CD4-positive, alpha-beta T cell treated with Interleukin-10 for 1 hour (primary cell): ENCODE measurements at places on chromosomes 4 and X.
A peak's percentile ranks its signal among the peaks of the same experiment; 100 is the strongest.

GRCh38 chr4:86892636-86892960, 376 bp upstream of the C4orf36 start:
- DNase-seq = no peak

DNA sequence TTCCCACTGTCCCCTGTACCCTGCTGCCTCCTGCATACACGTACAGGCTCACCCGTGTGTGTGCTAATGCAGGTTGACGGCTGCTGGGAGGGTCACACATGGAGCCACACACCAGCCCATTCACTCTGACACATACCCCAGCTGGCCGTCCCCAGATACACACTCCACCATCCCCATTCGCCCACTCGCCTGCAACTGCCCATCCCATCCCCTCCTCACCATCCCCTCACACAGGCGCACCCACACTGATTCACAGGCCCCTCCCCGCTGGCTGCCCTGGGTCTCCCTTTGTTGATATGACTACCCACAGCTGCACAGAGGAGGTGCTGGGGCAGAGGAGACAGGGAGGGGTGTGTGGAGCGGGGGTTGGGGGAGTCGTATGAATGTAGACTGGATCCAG, 25.7 kb downstream of the PJA1 start:
- DNase-seq = no peak

DNA sequence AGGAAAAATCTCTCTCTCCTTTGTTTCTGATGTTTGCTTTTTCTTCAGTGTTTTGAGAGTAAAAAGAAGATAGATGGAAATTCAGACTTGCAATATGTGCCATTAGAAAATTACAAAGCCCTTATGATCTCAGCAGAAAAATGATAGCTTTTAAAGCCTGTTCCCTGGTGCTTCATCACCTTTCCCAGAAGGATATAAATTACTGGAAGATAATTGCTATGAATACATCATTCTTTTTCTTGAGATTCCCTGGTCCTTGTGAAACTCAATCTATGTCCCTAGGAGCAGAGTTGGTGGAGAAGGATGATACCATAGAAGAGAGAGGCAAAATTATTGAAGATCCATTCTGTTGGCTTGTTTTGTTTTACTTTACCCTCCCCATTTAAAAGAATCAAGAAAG, 86.5 kb downstream of the GLRA3 start:
- DNase-seq = no peak

GRCh38 chrX:24999511-24999910, 16.3 kb downstream of the ARX start:
- no peak for DNase-seq

DNA sequence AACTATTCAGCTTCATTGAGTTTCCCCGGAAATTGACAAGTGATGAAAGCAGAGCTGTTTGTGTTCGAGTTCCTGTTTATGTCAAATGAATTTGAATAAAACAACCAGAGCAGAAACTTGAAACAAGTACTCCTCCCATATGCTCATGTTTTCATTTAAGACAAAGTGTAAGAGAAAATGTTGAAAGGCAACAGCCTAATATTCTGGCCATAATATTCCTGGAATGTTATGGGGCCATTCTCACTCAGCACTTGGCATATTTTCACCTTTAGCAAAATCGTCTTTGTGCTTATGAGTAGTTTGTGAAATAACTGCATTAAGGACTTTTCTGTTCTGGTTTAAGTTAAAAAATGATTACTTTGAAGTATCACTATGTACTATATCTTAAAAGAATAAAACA, 276.0 kb upstream of the FAT1 start:
- DNase-seq = no peak

DNA sequence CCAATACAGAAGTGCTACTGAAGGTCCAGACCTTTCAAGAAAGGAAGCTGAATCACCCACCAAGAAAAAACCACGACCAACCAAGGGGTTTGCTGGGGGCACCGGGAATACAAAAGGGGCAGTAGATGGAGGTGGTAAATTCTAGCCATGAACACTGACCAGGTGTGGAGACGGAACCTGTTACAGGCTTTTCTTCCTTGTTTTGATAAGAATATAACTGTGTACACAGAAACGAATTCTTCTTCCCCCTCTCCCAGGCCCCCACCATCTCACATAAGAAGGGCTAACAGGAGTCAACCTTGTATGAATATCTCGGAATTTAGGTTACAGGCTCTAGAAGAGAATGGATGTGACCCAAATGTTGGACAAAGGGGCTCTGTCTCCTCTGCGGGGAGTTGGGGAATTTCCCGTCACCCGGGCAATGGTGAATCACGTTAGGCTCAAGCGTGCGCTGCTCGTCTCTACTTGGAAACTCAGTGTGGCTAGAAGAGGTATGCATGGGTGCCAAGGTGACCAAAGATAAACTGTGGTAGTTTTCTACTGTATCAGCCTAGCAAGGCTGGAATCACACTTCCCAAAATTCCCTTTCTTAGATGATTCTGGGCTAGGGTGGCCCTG, 87.0 kb downstream of the AFAP1 start:
- DNase-seq = peak; percentile 40

- DNase-seq = no peak
Measured at GRCh38 chrX:46587753-46588171, 14.2 kb downstream of the CHST7 start.

GRCh38 chr4:20778896-20779295, 78.6 kb downstream of the PACRGL start:
- DNase-seq = no peak

DNA sequence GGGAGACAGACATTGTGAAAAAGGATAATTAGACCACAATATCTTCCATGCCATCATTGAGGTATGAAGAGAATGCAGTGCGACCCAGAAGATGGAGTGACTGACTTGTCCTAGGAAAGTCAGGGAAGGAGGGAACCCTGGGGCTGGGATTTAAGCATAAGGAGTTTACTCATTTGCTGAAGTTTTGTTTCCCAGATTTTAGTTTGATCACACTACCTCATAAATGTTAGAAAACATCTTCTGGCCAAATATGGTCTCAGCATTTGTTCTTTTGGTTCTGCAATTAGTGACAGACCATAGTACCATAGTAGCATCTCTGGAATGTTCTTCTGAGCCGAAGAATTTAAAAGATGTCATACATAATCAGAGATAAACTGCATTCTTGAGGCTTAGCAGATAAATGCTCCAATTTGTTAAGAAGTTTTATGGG, 96.5 kb upstream of the PGRMC2 start:
- DNase-seq = no peak

GRCh38 chr4:24002330-24002966, 112.6 kb upstream of the PPARGC1A start:
- DNase-seq = no peak

- peak; percentile 83 for DNase-seq
Measured at GRCh38 chr4:83282049-83282535, 2.5 kb downstream of the COQ2 start.

- DNase-seq = no peak
Measured at GRCh38 chr4:1523033-1523432, 116.8 kb upstream of the NKX1-1 start.

DNA sequence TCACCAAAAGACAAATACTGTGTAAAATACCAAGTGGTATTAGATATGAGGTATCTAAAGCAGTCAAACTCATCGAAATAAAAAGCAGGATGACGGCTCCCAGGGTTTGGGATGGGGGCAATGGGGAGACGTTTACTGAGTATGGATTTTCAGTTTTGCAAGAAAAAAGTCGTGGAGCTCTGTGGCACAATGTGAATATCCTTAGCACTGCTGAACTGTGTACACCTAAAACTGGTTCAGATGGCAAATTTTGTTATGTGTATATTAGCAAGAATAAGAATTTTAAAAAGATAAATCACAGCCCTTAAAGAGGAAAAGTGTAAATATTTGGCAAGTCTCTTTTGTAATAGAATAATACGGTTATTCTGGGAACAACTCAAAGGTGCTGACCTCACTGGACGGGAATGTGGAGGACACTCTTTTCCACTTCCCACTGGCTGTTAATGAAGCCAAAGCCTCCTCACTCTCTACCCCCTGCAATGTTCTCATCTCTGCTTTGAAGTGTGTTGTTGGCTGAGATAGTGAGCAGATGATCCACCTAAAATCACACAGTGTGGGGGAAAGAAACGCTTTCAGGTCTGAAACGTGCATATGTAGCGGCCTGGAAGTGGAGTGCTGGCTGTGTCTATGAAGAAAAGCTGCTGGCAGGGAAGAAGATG, 49.2 kb downstream of the SEL1L3 start:
- DNase-seq = no peak

DNA sequence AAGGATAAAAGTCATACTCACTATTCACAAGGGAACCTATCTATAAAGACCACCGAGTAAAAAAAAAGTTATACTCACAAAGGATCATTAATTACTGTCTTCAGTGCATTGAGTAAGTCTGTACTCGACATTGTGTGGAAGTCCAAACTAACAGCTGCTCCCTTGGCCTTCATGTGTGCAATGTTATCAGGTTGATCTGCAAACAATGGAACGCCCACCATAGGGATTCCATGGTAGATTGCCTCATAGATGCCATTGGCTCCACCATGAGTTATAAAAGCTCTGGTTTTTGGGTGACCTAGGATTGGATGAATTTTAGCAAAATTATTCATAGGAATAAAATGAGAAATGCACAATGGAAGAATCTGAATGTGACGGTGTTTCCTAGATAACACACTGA, 10.6 kb downstream of the UGT2B4 start:
- no peak for DNase-seq

DNA sequence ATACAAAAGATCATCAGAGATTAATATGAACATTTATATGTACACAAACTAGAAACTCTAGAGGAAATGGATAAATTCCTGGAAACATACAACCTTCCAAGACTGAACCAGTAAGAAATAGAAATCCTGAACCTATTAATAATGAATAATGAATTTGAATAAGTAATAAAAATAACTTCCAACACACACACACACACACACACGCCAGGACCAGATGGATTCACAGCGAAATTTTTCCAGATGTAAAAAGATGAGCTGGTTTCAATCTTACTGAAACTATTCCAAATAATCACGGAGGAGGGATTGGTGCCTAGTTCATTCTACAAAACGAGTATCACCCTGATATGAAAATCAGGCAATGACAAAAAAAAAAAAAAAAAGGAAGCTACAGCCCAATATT, 1095.0 kb downstream of the FAT4 start:
- no peak for DNase-seq
